A549 (cell line): ENCODE measurements at places on chromosomes 16 and 17. TPM values are rescaled to one million over a fixed set of nuclear protein-coding genes. Genes with fewer than 3 reads are reported as not detected.

IGF2BP1 gene
- polyA plus RNA-seq: 38.0 to 42.3 TPM (median 40.3 TPM) in 3 replicates

APOH gene
- polyA plus RNA-seq: 5.7 to 6.9 TPM (median 6.9 TPM) in 3 replicates

ARL5C gene
- not detected in 3 replicates for polyA plus RNA-seq

VMO1 gene
- 0.39 to 1.1 TPM (median 0.81 TPM) in 3 replicates for polyA plus RNA-seq

HBQ1 gene
- polyA plus RNA-seq: 2.8 to 4.7 TPM (median 3.2 TPM) in 3 replicates

ABCA6 gene
- polyA plus RNA-seq: 0.05 TPM in 1 of 3 replicates, not detected in the others

LITAFD gene
- polyA plus RNA-seq: not detected in 3 replicates

UMOD gene
- not detected in 3 replicates for polyA plus RNA-seq

CHST6 gene
- 0.38 to 0.74 TPM (median 0.65 TPM) in 3 replicates for polyA plus RNA-seq

TTLL6 gene
- polyA plus RNA-seq: 1.1 to 1.6 TPM (median 1.3 TPM) in 3 replicates

TAT gene
- polyA plus RNA-seq: 0.03 to 0.06 TPM (median 0.05 TPM) in 3 replicates

- no peak for DNase-seq
Measured at GRCh38 chr17:12510535-12510934, 155.2 kb upstream of the MYOCD start.

GRCh38 chr16:57686577-57686976 is 8.0 kb upstream of the DRC7 start:
- no peak for DNase-seq

DNA sequence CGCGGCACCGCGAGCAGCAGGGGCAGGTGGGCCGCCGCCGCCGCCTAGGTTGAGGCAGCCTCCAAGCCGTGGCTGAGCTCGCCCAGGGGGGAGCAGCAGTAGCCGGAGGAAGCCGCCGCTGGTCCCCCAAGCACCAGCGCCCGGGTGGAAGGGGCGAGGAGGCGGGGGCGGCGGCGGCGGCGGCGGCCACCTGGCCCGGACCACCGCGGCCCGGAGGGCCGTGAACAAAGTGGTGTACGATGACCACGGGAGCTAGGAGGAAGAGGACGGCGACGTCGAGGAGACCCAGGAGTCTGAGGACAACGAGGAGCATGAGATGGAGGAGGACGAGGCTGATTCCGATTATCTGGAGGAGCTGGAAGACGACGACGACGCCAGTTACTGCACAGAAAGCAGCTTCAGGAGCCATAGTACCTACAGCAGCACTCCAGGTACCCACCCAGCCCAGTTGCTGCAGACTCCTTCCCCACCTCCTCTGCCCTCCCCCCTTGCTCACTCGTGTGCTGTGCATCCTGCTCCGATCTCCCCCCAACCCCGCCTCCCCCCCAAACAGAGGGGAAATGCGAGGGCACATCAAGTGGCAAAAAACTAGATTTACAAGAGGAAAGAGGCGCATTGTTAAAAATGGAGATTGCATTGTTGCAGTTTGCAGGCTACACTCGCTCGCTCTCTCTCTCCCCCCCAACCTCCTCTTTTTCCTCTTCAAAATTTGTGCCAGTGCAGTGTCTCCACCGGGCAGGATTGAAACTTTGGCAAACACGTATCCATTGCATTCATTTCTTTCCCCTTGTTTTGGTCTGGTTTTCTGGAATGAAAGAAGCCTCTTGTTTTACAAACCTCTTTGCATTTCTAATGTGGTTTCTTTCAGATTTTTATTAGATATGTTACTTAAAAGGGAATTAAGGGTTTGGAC is 41.8 kb upstream of the AMZ2 start:
- no peak for DNase-seq

DNA sequence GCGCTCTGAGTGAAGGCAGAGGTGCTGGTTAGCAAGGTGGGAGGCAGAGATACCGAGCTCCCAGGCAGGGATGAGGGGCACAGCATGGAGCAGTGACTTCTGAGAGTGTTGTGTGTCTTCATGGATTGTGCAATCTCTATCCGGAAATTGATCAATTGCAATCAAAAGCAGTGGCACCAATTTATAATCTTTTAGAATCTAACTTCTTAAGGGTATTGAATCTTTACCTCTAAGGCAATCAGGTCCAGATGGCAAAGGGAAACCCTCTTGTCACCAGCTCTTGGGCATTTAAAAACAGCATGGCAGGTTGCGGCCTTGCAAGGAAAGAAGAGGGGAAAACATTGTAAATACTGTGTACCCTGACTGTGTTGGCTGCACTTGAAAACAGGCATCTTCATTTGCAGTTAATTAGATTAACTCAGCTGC is 58.0 kb upstream of the MRTFB start:
- no peak for DNase-seq

DNA sequence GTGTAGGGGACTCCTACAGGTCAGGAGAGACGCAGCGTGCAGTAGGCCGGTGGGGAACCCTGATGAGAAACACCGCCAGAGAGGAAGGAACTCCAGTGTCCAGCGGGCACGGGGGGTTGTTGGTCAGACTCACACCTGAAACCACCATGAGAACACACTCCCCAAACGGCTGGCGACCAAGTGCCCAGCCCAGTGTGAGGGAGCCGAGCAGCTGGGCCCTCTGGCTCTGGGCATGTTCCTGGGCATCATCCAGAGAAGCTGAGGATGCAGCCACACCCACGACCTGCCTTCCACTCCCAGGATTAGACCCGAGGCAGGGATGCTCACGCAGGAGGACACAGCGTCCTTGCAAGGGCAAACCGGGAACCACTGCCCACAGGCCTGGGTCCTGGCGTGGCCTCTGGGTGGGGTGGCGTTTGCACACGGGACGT is 108.3 kb upstream of the ZNF750 start:
- no peak for DNase-seq

GRCh38 chr16:65455761-65456160 is 333.9 kb upstream of the CDH11 start:
- no peak for DNase-seq

DNA sequence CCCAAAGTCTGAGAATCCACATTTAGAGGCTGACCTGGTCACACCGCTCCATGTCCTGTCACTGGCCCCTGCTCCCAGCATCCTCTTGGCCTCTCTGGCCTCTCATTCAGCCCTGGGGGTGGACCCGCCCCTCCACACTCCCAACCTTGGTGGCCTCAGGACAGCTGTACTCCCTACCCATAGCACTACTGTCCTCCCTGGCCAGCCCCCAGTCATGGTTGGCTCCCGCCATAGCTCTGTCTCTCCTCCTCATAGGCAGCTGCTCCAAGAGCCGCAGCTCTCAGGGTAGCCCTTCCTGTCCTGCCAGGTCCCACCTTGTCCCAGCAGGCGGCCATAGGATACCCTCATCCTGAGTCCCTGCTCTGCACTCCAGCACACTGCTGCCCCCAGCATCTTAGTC is 38.0 kb upstream of the PHB1 start:
- DNase-seq: no peak

GRCh38 chr16:7534749-7535148 is 202.1 kb downstream of the RBFOX1 start:
- DNase-seq: no peak

GRCh38 chr16:73347500-73348375 is 299.8 kb upstream of the ZFHX3 start:
- no peak for DNase-seq

DNA sequence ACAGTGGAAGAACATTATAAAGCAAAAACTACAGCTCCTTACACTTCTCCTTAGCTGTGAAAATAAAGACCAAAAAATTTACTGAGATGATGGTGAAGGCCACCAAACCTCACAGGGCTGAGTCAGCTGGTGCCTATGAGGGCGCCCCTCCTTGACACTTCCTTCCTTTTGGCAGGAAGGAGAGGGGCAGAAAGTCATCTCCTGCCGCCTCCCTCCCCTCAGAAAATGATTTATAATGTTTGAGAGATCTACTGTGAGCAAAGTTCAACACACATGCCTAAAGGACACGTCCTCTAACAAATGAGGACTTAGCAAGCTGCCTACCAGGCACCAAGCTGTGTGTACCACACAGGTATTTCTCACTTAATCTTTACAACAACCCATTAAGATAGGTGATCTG is 245.7 kb downstream of the PRKCA start:
- no peak for DNase-seq

- DNase-seq: no peak
Measured at GRCh38 chr16:85648805-85649204, 35.7 kb downstream of the GSE1 start.
